ENCODE measurements at places on chromosomes 16 and 17. TPM values are rescaled to one million over a fixed set of nuclear protein-coding genes. Genes with fewer than 3 reads are reported as not detected.

HSD11B2 gene
- total RNA-seq, result 13.6 TPM

DNA sequence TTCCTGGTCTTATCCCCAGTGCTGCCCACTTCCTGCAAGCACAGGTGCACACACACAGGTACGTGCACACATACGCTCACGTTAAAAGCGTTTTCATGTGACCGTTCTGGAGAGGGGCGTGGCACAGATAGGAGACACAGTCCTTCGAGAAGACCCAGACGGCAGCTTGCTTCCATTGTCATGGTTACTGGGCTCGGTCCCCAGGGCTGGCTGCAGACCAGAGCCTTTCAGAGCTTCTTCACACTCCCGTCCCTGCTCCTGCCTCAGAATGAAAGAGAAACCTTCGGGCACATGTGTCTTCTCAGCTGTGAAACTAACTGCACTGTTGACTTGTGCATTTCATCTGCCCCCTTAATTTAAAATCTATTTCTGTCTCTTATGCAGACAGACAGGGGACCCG is 154.2 kb downstream of the PITPNC1 start:
- H3K4me3 ChIP-seq, result no peak overlapping the region
- H3K36me3 ChIP-seq, result no peaks in the 10 kb centered on the region
- no peaks in the 10 kb centered on the region for H3K27me3 ChIP-seq
- H3K4me1 ChIP-seq, result peaks cover 20% of the 10 kb centered on the region

DNA sequence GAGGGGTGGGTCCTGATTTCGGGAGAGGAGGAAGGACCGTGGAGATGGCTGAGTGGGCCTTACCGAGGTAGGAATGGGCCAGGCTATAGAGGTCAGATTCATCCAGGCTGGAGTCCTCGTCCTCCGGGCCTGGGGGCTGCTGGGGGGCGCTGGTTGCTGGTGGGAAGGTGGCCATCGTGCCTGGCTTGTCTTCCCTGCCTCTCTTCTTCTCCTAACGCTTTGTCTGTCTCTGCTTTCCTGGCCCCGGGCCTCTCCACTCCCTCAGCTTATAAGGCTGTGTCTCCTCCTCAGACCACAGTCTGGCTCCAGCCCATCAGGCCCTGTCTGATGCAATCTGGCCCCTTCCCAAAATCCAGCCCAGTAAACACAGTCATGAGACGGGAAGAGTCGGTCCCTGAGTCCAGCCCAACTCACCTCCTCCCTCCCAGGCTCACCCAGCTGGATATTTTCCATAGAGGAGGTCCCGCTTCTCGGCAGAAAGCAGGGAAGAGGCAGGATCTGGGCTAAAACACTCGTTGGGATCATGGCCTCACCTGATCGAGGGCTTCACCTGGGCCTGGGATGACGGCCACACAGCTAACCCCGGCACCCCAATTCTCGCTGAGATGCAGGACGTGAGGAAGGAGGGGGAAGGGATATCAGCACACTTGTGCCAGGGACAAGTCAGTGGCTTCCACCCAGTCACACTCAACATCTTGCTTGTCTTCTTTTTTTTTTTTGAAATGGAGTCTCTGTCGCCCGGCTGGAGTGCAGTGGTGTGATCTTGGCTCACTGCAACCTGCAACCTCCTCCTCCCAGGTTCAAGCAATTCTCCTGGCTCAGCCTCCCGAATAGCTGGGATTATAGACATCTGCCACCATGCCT is at the start of gene NUPR1:
NUPR1 (minus strand) TSS at position 242 of the 864 bp plus-strand sequence; CDS start at position 175, 67 bp downstream.
- peak within 1 kb of the TSS; percentile 76 for H3K4me3 ChIP-seq
- peaks cover 75% of the 10 kb centered on the region for H3K4me1 ChIP-seq
- peak within 1 kb of the TSS; percentile 78 for H3K27ac ChIP-seq
- peak; percentile 89 for DNase-seq
- H3K27me3 ChIP-seq, result no peaks in the 10 kb centered on the region

GRCh38 chr16:10892782-10893318 is 15.8 kb downstream of the CIITA start:
- H3K4me1 ChIP-seq, result no peaks in the 10 kb centered on the region
- H3K27me3 ChIP-seq, result 0 out of 2 replicates have a peak, but pooled peaks cover 2% of the 10 kb centered on the region

DNA sequence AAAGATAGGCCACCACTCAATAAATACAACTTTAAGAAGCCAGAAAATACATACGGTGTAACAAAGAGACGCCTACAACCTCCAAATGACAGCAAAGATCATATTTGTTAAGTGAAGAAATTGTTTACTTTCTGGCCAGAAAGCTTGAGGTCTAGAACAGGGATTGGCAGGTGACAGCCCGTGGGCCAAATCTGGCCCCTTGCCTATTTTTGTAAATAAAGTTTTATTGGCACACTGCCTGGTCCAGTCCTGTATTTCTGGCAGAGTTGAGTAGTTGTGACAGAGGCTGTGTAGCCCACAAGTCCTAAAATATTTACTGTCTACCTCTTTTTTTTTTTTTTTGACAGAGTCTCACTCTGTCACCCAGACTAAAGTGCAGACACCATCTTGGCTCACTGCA is 3.4 kb upstream of the CLEC19A start:
- H3K36me3 ChIP-seq, result no peaks in the 10 kb centered on the region
- no peak overlapping the region for H3K4me3 ChIP-seq
- H3K27ac ChIP-seq, result no peak overlapping the region
- H3K4me1 ChIP-seq, result peaks cover 7% of the 10 kb centered on the region
- H3K27me3 ChIP-seq, result no peaks in the 10 kb centered on the region

MYL4 gene
- total RNA-seq, result not detected

- no peaks in the 10 kb centered on the region for H3K27me3 ChIP-seq
- DNase-seq, result no peak
- H3K36me3 ChIP-seq, result no peaks in the 10 kb centered on the region
- peaks cover 16% of the 10 kb centered on the region for H3K4me1 ChIP-seq
- no peak overlapping the region for H3K27ac ChIP-seq
These were observed 32.3 kb downstream of the PECAM1 start for GRCh38 chr17:64358261-64358788.

KRT12 gene
- total RNA-seq, result 0.07 TPM

- no peak overlapping the region for H3K4me3 ChIP-seq
- DNase-seq, result no peak
- H3K27ac ChIP-seq, result no peak overlapping the region
- no peaks in the 10 kb centered on the region for H3K36me3 ChIP-seq
These were observed 12.8 kb upstream of the KCNJ18 start for GRCh38 chr17:21679256-21680146.

TBC1D3H gene
- total RNA-seq, result 0.09 TPM

CES5A gene
- not detected for total RNA-seq

ALOXE3 gene
- not detected for total RNA-seq

DNA sequence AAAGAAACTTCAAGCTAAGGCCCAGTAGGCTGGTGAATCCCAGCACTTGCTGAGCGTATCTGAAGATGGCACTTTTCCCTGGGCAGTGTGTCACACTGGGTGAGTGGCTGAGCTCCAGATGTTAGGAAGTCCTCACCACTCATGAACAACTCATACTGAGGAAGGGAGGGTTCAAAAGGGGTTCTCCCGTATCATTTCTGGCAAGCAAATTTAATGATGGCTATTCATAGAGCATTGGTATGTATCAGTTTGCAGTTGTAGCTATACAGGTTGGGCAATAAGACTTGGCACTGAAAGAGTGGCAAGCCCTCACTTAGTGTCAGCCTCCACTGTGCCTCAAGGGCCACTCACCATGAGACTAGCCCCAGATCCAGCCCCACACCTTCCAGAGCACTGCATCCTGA is 10.7 kb downstream of the GFOD2 start:
- no peak overlapping the region for H3K4me3 ChIP-seq
- H3K27ac ChIP-seq, result no peak overlapping the region
- no peak for DNase-seq
- H3K27me3 ChIP-seq, result no peaks in the 10 kb centered on the region

ATXN1L gene
- 22.4 TPM for total RNA-seq

TMED6 gene
- total RNA-seq, result 6.4 TPM

GRCh38 chr17:77526259-77526711 is 385.5 kb downstream of the SEC14L1 start:
- no peak overlapping the region for H3K27ac ChIP-seq
- no peaks in the 10 kb centered on the region for H3K36me3 ChIP-seq
- peaks cover 24% of the 10 kb centered on the region for H3K4me1 ChIP-seq
- no peak overlapping the region for H3K4me3 ChIP-seq
- DNase-seq, result no peak
- peaks cover 50% of the 10 kb centered on the region for H3K27me3 ChIP-seq

- peaks cover 20% of the 10 kb centered on the region for H3K36me3 ChIP-seq
- no peaks in the 10 kb centered on the region for H3K27me3 ChIP-seq
- H3K27ac ChIP-seq, result no peak overlapping the region
- H3K4me1 ChIP-seq, result peaks cover 23% of the 10 kb centered on the region
- no peak for DNase-seq
These were observed 30.3 kb downstream of the MPRIP start for GRCh38 chr17:17072546-17072945.

GRCh38 chr17:59676716-59677115 is 30.5 kb downstream of the PTRH2 start:
- peaks cover 47% of the 10 kb centered on the region for H3K36me3 ChIP-seq
- H3K27ac ChIP-seq, result no peak overlapping the region
- H3K4me3 ChIP-seq, result no peak overlapping the region
- no peaks in the 10 kb centered on the region for H3K27me3 ChIP-seq
- H3K4me1 ChIP-seq, result no peaks in the 10 kb centered on the region

GRCh38 chr17:47946929-47947397 is 5.6 kb downstream of the PNPO start:
- peaks cover 6% of the 10 kb centered on the region for H3K36me3 ChIP-seq
- no peak overlapping the region for H3K4me3 ChIP-seq
- H3K27me3 ChIP-seq, result no peaks in the 10 kb centered on the region
- peak; percentile 94 for DNase-seq

DNA sequence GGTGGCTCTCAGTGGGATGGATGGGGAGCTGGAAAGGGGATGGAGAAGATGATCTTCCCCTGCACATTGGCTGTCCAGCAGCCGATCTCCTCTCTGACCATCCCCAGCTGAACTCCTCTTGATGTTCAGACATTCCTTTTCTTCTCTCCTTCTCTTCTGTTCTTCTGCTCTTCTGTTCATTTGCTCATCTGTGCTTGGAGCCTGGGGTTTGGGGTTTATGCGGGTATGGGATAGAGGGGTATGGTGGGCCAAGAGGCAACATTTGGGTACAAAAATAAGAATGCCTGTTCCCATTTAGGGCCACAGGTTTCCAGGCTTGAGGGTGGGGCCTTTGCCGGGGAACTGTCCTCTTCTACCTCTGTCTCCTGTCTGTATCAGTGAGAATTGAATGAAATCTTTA is 205.4 kb upstream of the XYLT1 start:
- no peaks in the 10 kb centered on the region for H3K36me3 ChIP-seq
- H3K27me3 ChIP-seq, result no peaks in the 10 kb centered on the region
- no peak overlapping the region for H3K4me3 ChIP-seq
- H3K4me1 ChIP-seq, result no peaks in the 10 kb centered on the region

Data from HepG2 (cell line).